ENCODE measurements at places on chromosomes 16 and 17.

GRCh38 chr17:11140501-11140900, 100.5 kb upstream of the SHISA6 start:
- DNase-seq, result no peak

- no peak for DNase-seq
Measured at GRCh38 chr17:66541461-66542128, 239.2 kb downstream of the PRKCA start.

DNA sequence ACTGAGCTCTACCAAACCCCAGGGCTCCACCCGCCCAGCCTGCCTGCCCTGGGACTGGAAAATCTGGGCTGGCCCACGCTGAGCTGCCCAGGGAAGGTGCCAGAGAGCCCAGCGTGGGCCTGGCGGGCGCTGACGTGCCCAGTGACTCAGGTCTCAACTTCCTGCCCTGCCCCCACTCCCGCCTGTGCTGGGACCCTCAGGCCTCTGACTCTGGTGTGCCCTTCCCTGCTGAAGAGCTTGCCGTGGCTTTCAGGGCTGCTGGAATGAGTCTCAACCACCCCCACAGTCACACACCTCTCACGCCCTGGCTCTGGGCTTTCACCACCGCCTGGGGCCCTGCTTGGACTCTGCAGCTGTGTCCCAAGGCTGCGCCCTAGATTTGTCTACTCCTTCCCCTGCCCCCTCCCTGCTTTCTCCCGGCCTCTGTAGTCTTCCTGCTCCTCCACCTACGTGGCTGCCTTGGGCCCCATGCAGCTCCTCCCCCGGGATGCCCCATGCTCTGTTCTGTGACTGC, 10.4 kb downstream of the LLGL1 start:
- DNase-seq, result no peak

DNA sequence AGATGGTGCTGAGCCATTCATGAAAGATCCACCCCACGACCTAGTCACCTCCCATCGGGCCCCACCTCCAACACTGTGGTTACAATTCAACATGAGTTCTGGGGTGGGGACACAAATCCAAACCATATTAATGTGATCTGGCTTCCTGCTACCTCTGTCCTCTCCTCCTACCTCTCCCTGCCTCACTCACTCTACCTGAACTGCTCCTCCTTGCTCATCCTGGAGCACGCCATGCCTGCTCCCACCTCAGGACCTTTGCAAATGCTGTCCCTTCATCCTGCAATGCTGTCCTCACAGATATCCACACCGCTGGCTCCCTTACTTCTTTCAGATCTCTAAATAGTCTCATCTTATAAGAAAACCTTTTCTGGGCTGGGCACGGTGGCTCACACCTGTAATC, 10.8 kb upstream of the SLC13A5 start:
- DNase-seq, result no peak

DNA sequence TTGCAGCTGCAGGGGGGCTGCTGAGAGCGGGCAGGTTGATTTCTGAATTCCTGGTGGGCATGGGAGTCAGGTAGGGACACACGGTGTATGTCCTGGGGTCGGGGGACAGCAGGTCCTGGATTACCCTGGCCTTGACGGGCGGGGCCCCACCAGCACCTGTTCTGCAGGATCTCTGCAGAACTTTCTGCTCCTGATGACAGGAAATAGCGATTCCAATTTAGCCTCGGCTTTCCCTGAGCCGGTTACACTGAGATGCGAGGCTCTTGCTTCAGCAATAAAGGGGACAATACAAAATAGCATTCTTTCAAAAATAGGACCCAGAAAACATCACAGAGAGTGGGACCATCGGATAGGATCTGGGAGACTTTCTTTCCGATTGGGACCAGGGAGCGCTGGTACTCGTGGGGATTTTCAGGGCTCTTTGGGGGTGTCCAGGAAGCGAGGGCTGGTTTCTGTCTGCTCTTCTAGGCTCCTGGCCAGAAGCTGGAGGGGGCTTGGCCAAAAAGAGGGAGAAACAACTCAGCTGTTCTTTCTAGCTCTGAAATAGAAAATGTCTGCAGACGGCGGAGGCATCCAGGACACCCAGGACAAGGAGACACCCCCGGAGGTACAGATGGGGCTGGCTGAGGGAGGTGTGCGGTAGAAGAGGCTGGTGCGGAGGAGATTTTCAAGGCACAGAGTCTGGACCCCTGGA, 642 bp downstream of the ZNF205 start:
- no peak for DNase-seq

DNA sequence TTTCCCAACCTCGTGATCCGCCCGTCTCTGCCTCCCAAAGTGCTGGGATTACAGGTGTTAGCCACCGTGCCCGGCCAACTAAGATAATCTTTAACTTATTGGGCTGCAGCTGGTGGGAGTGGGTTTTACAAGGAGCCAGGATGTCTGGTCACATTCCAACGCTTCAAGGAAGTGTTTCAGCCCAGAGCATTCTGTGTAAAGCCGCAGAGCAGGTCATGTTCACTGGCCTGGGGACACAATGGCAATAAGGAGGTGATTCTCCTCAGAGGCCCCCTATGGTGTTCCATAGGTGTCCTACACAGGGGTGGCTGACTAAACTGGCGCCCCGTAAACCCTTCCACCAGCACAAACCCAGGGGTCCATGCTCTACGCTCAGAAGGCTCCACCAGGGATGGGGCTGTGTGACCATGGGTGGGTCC, 1.2 kb downstream of the QPRT start:
- no peak for DNase-seq

GRCh38 chr17:802901-803881, 21.0 kb downstream of the MRM3 start:
- no peak for DNase-seq

DNA sequence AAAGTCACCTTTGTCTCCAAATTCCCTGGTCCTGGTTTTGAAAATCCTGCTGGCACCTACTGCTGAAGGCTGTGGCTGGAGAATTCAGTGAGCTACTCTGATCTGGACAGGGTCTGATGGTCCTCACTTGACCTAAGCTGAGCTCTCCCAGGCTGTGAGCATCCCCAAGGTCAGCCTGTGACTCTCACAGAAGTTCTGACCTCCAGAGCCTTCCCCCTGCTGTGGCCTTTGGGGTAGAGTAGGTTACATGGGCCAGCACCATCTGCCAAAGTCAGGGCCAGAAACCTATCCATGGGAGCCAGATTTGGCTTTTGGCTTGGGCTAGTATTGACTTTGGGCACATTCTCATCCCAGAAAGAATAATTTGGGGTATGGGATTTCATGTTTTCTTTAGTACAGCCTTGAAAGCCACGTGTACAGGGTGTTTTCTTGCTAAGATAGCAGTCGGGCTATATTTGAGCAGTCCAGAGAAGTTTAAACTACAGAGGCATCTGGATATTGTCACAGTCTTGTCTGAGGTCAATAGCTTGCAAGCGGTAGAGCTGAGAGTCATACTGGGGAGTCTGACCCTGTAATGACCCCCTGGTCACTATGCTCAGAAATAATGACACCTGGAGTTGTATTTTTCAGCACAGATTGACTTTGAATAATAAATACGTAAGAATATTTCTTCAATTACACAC, 6.2 kb upstream of the AGRP start:
- no peak for DNase-seq

DNA sequence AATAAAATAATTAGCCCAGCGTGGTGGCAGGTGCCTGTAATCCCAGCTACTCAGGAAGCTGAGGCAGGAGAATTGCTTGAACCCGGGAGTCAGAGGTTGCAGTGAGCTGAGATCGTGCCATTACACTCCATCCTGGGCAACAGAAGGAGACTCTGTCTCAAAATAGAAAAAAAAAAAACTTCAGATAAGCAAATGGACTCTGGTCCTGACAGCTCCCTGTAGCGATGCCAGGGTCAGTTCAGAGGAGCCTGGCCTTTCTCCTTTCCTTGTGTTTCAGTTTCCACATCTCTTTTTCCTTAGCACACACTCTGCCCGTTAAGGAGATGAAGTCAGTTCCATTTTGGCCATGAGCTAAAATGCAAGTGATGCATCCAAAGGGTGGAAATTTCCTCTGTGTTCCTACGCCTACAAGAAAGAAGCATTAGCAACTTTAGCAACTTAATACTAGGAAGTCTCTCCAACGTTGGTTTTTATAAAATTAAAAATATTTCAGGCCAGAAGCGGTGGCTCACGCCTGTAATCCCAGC, 11.6 kb upstream of the GRB2 start:
- no peak for DNase-seq

DNA sequence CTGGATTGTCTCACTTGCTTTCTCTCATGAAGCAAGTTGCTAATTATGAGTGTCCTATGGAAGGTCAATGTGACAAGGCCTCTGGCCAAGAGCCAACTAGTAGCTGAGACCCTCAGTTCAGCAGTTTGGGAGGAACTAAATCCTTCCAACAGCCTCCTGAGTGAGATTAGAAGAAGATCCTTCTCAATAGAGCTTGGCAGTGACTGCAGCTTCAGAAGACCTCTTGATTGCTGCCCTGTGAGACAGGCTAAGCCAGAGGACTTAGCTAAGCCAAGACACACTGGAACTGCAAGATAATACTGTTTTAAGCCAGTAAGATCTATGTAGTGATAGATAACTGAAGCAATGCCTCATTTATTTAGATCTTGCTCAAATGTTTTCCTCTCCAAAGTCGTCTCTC, 34.3 kb downstream of the PCTP start:
- no peak for DNase-seq

GRCh38 chr17:40839194-40839593, 16.8 kb upstream of the KRT10 start:
- DNase-seq, result no peak

GRCh38 chr17:42848093-42848492, 2.9 kb upstream of the AOC3 start:
- DNase-seq, result no peak

DNA sequence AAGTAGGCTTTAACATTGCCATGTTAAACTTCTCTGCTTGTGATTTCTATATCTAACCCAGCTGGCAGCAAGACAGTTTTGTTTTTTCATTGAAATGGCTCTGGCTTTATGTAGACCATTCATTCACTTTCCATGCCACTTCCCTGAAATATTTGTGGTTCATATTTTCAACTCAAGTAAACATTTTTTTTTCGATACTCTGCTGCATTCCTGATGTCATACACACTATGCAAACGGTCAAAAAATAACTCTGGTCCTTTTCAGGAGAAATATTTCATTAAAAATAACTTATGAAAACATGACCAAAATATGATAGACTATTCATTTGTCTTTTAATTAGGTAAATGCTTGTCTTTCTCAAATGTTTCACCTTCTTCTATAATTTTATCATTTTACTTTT, 116.3 kb downstream of the USP22 start:
- no peak for DNase-seq

DNA sequence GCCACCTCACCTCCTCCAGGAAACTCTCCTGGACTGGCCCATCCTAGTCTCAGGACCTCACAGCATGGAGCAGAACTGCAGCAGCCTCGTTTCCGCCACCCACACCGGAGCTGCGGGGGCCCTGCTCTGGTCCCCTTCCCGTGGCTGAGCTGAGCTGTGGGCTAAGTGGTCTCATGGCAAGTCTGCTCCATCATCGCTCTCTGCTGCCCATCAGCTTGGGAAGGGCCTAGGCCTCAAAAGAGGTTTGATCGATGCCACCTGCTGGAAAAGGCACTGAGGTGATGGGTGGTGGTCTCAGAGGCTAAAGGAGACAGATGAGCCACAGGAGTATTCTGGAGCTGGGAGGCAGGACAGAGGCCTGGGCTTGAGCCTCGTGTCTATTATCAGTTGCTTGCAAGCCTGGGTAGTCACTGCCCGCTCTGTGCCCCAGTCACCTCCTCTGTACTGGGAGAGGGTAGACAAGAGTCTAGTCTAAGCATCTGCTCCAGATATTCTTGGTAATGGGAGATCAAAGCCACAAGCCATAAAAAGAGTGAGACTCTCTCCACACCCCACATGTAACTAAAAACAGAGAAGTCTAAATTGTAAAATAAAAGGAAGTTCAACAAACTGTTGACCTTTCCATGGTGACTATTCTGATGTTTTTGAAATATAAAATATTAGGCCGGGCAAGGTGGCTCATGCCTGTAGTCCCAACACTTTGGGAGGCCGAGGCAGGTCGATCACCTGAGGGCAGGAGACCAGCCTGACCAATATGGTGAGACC, 1.6 kb downstream of the ITGAE start:
- DNase-seq, result no peak
